ENCODE measurements at places on chromosomes 5 and 9.

GRCh38 chr5:52989025-52989780 is at the start of gene ITGA2:
TSS of gene ITGA2 (plus strand) at chr5:52989352. CDS start at chr5:52989469, 117 bp downstream.
- DNase-seq: peak; percentile 20

DNA sequence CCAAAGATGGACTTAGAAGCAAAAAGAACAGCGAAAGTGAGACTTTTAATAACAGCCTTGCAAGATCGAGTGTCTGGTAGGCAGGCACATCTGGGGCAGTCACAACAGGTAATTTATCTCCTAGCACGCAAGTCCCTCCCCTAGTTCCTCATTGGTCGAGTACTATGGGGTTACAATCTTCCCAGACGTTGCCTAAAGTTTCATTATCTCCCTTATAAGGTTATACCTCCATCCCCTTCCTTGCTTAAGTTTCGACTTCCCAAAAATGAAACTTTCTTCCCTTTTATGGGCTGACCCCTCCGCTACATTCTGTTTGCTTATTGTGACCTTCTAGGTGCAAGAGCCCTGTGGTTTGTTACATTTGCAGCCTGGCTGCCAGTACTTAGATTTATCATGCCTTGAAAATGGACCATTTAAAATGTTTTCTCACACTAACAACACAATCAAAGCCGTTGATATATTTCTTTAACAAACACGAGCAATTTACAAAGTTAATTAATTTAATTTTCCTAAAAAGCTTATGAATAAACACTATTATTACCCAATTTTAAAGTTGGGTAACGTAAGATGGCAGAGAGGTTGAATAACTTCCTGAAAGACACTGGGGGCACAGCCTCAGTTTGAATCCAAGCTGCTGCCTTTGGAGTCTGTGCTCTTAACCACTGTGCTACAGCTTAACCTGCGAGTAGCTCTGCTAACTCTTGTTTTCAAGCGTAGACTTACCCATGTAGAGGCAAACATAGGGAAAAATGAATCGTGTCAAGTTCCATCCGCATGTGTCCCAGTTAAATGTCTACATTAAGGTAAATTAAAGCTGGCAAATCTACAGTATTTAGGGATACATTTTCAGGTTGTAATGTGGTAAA is 91.7 kb downstream of the EDIL3 start:
- no peak for DNase-seq

- no peak for DNase-seq
Observed at GRCh38 chr5:160385496-160385895, 14.4 kb downstream of the FAM200C start.

DNA sequence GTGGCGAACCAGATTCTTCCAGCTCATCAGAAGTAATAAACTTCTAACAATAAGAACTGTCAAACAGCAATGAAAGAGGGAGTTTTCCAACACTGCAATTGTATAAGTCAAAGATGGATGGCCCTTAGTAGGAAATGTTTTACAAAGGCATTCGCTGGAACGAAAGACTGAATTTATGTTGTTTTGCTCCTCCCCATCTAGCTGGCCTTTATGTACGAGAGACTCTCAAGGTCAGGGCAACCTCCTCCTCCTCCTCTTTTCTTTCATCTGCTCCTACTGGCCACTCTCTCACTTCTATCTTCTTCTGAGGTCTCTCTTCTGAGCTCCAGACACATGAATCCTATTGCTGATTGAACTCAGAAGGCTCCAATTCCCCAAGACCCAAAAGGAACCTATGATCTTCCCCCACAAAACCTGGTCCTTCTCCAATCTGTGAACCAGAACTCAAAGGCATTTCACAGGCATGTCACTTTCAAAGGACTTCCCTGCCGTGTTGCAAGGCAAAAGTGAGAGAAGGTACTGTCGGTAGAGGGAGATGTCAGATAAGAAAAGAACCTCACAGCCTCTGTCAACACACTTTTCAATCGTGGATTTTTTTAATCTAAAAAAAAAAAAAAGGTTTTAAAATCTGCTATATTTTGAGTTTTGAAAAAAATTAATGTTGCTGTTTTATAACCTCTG is 28.5 kb upstream of the PUM3 start:
- DNase-seq: peak; percentile 33

GRCh38 chr9:134425401-134425800 is 99.1 kb downstream of the RXRA start:
- DNase-seq: no peak

GRCh38 chr9:107484117-107484723 is 5.3 kb downstream of the KLF4 start:
- peak; percentile 32 for DNase-seq

- DNase-seq: no peak
Observed at GRCh38 chr9:89513837-89514236, 15.9 kb upstream of the SEMA4D start.

DNA sequence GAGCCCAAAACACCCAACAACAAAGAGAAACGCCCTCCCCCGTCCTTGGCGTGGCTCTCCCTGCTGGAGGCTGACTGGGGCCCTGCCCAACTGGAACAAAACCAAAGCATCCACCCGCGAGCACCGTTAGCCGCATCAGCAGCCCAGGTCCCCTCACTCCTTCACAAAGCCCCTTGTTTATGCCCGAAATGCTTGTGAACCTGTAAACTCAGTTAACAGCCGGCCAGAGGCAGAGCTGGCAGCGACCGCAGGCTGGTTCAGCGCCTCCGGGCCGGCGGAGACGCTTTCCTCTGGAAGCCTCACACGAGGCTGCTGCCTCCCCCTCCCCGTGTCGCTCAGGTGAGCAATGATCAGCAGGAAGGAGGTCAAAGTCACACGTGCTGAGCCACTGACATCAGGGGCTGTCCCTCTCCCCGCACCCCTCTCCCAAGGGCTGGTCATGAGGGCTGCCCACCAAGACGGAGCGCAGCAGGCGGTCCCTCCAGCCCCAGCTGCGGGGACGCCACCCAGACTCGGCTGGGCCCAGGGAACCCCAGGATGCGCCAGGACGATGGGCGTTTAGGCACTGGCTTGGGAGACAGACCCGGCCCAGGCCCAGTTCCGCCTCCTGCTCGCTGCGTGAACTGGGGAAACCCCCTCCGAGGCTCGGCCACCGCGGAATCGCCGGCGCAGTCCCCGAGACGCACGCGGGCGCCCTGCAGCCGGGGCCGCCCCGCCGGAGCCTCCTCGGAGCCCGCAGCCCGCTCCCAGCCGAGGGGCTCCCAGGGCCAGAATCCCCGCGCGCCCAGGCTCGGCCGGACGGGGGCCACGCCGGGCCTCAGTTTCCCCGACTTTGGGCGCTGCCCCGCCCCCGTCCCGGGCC is 563 bp downstream of the SNAPC4 start:
- DNase-seq: peak; percentile 54

Measured in CD4-positive, alpha-beta T cell treated with Interleukin-17A for 1 hour (primary cell).